Cortex of kidney (tissue), 1 donor: ENCODE measurements at places on chromosomes 5 and 9.

DNA sequence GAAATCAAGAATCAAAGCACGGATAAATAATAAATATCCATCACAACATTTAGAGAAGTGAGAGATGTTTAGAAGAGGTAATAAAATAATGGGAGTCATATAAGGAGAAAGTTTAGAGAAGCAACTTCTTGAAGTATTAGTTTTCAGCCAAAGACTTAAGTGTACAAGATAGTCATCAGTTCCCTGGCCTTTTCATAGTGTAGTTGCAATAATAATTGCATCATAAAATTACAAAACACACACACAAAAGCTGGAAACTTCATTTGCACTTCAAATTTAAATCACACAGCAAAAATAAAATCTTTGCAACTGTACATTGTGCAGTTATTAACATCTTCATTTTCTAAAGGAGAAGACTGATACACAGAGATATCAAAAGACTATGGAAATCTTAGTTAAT is 319.1 kb upstream of the RGMB start:
- DNase-seq, result no peak

DNA sequence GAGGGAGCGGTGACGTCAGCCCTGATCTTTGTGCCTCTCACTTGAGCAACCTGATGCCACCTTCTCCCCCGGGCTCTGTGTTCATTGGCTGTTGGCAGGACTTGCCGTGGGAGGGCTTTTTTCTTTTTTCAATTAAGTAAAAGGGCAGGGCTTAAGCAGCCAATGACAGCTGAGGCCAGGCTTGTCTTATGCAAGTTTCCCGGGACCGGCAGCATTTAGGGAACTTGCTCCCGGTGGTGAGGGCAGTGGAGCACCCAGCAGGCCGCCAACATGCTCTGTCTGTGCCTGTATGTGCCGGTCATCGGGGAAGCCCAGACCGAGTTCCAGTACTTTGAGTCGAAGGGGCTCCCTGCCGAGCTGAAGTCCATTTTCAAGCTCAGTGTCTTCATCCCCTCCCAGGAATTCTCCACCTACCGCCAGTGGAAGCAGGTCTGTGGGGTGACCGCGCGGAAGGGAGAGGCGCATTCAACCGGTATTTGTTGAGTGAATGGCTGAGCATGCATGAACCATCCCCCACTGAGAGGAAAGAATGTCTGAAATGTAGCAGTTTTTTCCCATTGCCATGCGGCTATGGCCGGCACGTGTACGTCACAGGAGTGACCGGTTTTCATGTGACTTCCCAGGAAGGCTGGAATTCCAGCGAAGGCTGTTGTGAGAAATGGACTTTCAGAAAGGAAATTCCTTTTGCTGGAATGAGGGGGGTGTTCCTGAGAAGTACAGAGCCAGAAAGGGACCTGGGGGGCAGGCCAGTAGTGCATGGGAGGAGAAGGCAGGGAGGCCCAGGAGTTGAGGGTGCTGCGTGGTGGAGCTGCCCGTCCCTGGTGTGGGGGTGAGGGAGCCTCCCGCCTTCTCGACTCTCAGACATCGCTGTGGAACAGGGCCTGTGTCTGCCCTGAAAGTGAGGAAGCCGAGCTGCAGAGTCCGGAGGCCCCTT is 29.0 kb downstream of the PTGES2 start:
- no peak for DNase-seq

GRCh38 chr5:65862384-65862783 is 64.0 kb upstream of the ERBIN start:
- no peak for DNase-seq

DNA sequence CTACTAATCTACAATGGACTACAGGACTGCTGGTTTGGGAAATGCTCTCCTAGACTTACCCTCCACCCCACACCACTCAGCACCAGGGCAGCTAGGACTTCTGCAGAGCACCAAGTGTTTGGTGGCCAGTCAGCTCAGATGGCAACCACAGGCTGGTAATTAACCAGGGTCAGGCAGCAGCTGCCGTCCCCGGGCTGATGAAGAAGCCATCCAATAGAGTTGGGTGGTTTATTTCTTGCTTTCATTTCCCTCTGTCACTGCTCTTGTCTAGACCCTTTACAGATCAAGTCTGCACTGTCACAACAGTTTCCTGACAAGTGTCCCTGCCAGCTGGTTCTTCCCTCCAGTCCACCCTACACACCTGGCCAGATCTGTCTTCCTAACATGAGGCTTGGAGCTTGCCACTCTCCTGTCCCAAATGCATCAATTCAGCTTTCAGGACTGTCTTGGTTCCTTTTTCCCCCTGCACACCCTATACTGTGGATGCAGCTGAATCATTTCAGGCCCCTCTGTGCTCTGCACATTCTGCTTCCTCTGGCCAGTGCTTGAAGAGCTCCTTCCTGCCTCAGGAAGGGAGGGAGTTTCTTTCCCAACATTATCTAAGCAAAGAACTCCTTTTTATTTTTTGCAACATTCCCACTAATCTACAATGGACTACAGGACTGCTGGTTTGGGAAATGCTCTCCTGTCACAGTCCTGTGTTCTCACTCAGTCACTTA is 30.2 kb upstream of the HSPA9 start:
- no peak for DNase-seq

DNA sequence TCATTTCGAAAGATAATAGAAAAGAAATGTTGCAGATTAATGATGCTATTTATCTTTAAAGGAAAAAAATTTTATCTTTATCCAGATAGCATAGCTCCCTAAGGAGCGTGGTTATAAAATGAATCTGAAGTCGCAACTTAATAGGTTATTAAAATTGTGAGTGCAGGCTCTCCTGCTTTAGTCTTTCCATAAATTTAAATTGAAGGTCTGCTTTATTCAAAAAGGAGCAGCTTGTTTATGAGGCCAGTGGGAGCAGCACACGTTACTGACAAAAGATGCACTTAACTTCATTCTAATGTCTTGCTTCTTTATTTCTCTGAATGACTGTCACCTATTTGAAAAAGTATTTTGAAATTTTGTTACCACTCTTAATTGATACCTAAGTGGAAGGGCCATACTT is 95.0 kb downstream of the ZCCHC7 start:
- DNase-seq, result no peak
